ENCODE measurements at places on chromosomes 7 and 10.

- peak; percentile 14 for DNase-seq
These were observed 314.8 kb downstream of the POM121L12 start for GRCh38 chr7:53350241-53350640.

DNA sequence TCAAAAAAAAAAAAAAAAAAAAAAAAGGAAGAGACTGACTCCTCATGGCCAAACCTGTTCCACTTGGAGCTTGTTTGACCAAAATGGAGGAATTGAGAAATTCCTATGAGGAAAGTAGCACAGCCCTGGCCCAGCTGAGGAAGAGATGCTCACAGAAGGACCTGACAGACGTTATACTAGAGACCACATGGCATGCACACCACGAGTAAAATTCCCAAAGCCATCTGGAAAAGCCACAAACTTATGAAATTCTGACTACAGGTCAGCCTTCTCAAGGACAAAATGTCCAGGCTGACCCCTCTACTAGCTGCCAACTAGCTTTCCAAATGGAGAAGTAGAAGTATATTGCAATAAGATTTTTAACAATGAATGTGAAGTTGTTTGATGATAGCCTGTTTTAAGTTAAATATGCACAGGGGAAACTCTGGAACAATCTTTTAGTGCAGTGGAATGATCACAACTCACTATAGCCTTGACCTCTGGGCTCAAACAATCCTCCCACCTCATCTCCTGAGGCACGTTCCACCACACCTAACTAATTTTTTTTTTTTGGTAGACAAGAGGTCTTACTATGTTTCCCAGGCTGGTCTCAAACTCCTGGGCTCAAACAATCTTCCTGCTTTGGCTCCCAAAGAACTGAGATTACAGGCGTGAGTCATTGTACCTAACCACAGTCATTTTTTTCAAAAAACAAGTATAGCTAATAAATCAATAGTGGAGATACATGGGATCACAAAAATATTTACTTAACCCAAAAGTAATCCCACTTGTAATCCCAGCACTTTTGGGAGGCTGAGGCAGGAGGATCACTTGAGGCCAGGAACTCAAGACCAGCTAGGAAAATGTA is 75.7 kb downstream of the AKR1D1 start:
- DNase-seq: no peak

GRCh38 chr10:129531195-129531968 is 64.3 kb downstream of the MGMT start:
- no peak for DNase-seq

DNA sequence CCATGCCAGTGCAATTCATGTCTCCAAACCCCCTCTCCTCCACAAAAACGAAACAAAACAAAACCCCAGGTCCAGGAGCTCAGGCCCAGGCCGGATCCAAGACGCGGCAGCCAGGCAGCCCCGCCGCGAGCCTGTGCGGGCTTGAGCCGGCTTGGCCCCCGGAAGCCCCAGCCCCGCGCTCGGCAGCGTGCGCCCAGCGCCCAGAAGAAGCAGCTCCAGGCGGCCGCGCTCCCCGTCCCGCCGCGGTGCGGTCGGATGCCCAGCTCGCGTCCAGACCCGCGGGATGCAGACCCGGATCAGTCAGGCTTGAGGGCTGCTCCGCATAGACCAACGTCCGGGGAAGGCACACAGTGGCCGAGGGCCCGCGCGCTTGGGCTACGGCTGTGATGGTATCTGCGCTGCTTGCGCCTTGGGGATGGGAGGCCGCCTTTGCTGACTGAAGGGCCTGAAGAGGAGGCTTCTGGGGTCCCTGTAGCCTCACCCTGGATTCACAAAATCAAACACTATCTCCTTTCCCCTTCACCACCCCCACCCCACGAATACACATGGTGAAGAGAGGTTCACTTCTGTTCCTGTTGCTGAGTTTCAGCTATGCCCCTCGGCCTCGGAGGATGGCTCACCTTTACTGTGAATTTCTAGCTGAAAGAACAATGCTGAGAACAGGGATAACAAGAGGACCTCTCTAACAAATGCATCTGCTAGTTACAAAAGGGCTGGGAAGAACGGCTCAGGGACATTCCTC is 79.9 kb upstream of the EN2 start:
- DNase-seq: no peak

DNA sequence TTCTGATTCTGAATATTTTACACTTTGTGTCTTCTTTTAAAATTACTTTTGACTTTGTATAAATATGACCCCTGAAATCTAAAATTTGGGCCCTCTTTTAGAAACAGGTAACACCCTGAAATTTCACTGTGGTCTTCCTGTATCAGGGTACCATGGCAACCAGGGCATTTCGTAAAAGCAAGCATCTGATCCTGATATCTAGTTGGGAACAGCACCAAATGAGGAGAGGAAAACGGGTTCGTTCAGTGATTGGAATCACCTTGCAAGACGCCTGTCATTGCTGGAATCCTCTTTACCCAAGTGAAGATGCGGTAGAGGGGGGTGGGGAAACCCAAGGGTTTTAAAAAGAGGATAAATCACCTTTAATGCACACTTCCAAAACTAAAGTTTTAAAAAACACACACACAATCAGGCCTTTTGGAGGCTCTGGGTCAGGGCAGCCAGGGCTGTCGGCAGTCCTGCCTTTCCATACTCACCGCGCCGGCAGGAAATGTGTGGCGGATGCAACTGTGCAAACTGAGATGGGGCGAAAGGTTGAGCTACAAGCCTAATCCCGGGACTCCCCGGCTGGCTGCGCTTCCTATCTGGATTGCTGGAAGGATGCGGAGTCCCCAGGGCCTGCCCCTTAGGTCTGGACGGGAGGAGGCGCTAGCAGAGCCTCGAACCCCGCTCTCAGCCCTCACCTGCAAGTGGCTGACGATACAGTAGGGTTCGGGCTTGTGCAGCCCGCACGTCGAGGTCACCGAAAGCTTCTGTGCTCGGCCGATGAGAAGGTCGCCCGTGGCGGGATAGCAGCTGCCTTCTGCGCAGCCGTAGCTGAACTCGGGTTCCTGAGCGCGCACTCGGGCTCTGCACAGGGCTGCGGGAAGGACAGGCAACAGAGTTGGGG is 1.8 kb downstream of the LAMB1 start:
- peak; percentile 5 for DNase-seq

DNA sequence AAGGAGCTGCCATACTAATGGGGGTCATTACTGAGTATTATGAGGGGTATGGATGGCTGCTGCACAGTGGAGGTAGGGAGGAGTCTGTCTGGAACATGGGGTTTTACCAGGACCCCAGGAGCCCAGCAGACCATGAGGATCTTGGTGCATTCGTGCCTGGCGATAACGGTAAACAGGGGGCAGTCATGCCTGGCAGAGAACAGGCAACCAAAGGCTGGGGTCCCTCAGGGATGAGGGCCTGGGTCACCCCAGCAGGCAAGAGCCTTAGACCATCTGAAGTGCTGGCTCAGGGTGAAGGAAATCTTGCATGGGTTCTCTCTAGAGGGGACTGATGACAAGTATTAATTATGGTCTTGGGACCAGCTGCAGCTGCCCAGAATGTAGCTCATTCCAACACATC is 46.1 kb downstream of the MYL10 start:
- no peak for DNase-seq

DNA sequence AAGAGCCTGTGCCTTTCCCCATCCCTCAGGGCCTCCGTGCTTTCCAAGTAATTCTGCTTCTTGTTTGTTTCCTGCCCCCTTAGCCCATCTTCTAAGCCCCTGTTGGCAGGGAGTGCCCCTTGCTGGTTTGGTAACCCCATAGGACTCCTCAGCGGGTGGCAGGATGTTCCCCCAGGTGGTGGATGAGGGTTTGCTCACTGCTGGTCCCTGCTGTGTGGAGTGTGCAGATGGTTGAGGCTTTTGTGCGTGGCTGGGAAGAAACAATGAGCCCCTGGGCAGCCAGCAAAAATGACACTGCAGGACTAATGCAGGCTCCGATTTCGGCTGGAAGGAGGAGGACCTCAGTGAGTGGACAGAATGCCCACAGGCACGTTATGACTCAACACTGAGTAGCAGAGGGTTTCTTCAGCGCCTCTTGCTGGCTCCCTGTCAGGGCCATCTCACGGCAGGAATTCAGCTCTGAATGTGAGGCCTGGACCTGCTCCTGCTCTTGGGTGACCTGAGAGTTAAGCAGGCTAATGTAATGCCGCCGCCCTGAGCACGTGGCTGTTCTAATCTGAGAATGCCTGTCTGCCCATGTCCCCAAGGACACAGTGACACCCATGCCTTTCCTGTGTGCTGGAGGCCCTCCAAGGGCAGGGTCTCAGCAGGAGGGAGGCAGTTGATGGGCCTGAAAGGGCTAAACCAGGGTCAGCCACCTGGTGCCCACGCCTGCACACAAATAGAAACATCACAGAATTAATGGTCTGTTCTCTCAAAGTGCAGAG is 16.6 kb downstream of the BAG3 start:
- no peak for DNase-seq

DNA sequence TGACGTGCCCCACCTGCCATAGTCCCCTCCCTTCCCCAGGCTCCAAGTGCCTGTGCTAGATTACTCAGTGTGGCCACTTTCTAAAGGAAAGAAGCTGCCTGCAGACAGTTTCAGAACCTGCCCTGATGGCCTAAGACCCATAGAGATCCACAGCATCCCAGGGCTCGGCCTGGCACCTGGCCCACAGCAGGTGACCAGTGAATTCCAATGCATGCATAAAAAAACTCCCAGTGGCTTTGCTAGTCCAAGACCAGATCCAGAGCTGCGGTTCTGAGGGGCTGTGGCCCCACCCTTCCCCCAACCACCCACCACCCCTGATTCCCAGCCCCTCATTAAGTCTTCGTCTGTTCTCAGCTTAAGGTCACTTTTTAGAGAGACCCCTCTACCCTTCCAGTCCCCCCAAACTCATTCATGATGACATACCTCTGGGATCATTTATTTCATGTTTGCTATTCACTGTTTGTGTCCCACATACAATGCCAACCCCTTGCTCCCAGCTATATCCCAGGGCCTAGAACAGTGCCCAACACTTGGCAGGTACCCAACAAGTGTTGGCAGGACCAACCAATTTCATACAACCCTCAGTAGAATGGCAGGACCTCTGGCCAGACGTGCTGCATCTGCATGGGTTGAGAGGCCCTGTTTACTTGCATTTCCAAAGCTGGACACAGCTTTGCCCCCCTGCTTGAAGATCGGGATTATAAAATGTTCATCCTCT is 118.1 kb downstream of the RGS10 start:
- DNase-seq: no peak

DNA sequence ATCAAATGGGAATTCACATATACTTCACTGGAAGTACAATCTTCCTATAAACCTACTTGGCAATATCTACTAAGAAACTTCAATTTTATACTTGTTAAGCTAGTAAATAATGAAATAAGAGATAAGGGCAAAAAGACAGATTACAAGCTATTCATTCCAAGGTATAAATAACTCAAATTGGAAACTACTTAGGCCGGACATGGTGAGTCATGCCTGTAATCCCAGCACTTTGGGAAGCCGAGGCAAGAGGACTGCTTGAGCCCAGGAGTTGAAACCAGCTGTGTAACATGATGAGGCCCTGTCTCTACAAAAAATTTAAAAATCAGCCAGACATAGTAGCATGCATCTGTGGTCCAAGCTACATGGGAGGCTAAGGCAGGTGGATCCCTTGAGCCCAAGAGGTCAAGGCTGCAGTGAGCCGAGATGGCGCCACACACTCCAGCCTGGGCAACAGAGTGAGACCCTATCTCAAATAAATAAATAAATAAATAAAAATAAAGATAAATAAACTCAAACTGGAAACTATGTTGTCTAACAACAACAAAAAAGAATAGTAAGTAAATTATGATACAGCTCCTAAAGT is 37.6 kb downstream of the ARHGAP21 start:
- no peak for DNase-seq
